ENCODE measurements at places on chromosomes 12 and 14.

GRCh38 chr14:99605299-99605961, 1.4 kb upstream of the CCDC85C start:
- DNase-seq: peak; percentile 72

DNA sequence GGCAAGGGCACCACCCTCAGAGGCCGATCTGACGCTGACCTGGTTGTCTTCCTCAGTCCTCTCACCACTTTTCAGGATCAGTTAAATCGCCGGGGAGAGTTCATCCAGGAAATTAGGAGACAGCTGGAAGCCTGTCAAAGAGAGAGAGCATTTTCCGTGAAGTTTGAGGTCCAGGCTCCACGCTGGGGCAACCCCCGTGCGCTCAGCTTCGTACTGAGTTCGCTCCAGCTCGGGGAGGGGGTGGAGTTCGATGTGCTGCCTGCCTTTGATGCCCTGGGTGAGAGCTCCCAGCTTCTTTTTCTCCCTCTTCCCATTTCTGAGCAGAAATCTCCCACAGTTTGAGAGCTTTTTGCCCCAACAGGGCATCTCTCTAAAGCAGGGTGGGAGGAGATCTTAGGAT, 1.8 kb downstream of the OAS1 start:
- no peak for DNase-seq

DNA sequence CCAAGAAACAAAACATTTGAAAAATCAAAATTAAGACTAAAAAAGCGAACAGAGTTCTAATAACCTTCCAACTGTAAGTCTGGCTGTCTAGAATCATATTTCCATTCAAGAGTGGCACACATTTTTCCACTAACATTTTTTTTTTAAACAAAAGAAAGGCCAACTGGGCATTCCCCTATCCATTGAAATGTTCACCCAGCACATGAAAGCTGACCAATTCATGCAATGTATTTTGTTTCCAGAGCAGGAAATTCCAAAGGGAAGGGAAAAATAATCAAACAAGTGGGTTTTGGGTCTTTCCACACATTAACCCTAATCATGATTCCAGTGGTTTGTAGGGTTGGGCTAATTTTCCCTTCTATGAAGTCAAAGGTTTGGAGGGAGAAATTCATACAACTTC, 206.5 kb downstream of the CALM1 start:
- DNase-seq: no peak

DNA sequence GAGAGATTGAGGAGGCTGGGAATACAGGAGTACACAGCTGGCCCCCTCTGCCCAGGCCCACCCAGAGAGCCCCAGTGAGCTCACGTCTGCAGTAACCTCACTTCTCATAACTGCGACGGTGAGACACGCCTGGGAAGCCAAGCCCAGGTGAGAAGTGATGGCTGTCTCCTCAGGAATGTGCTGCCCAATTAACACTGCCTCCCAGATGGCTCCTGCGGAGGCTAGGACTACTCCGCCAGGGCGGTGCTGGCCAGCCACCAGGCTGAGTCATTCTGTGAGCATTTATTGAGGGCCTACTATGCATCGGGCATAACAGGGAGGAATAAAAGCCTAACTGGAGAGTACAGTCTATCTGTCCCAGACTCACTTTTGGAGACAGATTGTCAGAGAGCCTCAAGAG, 9.3 kb upstream of the TMEM106C start:
- DNase-seq: peak; percentile 72

- no peak for DNase-seq
Observed at GRCh38 chr12:67286257-67286656, 17.1 kb downstream of the CAND1 start.

- DNase-seq: no peak
Observed at GRCh38 chr14:68486033-68486732, 306.7 kb downstream of the ZFP36L1 start.

GRCh38 chr12:51349026-51349425, 2.5 kb upstream of the CELA1 start:
- no peak for DNase-seq

DNA sequence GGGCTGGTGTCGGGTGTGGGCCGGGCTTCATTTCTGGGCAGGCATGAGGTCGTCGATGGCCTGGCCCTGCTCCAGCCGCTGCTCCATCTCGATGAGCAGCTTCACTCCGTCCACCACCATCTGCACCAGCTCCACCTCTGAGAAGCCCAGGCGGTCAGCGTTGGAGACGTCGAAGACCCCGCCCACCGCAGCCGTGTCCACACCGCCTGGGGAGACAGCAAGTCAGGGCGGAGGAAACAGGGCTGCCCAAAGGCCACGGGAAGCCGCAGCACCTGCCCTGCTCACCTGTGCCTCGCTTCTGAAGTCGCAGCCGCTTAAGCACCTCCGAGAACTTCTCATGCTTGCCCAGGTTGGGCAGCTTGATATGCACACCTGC, 2.8 kb downstream of the CKB start:
- DNase-seq: no peak

- DNase-seq: no peak
Observed at GRCh38 chr12:1421091-1421846, 173.1 kb downstream of the FBXL14 start.

DNA sequence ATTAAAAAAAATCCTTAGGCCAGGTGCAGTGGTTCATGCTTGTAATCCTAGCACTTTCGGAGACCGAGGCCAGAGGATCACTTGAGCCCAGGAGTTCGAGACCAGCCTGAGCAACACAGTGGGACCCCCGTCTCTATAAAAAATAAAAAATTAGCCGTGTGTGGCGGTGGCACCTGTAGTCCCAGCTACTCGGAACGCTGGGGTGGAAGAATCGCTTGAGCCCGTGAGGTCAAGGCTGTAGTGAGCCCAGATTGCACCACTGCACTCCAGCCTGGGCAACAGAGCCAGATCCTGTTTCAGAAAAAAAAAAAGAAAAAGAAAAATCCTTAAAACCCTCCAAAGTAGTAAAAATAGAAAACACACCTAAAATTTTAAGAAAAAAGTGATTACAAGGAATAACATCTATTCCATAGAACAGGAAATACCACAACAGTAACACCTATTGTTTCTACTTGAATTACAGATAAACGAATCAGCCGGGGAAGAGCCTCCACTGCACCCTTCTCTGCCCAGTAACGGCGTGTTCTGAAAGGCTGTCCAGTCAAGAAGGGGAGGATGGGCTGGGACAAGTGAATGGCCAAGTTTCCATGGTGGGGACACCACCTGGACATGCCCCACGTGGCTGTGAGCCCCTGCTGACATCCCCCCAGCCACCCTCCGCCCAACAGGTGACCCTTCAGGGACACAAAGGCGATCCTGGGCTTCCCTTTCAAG, 17.8 kb downstream of the POLE start:
- no peak for DNase-seq

DNA sequence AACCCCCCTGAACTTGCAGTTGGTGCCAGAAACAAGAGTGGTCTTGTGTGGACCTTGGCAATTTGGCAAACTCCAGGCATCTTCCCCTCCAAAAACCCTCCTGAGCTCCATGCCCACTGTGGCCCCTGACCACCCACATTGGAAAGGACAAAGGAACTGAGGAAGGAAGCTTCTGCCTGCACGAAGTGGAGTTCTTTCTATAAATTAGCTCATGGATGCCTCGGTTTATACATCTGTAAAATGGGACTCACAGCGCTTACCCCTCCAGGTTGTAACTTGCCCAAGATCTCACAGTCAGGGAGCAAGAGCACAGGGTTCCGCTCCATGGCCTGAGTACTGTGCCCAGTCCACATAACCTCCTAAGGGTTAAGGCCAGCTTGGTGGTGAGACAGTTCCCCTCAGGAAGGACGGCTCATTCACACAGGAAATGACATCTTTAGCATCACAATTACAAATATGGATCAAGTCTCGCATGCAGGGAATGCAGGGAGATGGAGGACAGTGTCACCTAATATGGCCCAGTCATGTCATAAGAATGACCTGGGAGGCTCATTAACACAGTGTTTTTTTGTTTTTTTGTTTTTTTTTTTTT, 66.6 kb downstream of the CLMN start:
- no peak for DNase-seq

DNA sequence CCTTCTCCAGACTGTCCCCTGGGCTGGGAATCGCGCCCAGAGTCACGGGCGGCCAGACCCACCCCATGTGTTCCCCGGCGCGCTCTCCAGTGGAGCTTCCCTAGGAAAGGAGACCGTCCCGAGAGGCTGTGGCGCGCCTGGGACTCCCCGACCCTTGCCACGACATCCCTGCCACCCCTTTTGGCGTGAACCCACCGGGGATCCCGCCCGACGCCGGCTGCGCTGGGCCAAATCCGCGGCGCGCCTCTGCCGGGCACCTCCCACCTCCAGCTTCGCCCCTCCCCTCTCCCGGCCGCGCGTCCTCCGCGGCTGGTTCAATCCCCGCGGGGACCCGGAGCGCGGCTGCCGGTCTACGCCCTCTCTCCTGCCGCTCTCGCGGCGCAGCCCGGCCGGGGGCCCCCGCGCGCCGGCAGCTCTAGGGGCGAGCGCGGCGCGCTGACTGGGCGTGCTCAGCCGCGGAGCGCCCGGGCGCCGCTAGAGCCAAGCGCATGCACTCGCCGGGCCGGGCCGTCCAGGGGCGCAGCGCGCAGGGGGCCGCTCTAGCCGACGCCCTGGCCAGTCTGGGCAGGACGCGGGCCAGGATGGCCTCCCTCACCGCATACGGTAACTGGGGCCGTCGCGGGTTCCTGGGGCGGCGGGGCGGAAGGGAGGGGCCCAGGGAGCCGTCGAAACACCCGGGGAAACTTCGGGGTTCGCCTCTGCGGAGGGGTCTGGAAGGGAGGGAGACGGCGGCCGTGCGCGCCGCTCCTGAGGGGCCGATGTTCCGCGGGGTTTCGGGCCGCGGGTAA, 77.4 kb upstream of the ANO4 start:
- DNase-seq: peak; percentile 36

- DNase-seq: no peak
Observed at GRCh38 chr12:75951399-75952278, 79.9 kb downstream of the PHLDA1 start.

GRCh38 chr14:59739794-59740193, 130.8 kb downstream of the RTN1 start:
- no peak for DNase-seq

DNA sequence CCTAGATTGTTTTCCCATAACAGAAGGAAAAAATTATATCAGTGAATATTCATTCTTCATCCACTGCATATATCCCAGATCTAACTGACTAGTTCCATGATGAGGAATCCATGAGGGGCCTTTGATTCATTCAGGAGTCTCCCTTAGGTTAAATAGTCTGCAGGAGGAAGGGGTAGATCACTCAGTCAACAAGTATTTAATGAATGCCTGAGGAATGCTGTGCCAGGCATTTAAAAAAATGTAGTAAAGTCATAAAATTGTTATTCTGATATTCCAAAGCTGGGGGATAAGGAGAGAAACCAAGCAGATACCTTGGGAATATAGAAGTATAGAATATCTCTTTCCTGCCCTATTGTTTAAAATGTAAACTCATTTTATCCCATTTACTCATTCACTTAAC, 216.2 kb upstream of the CAND1 start:
- no peak for DNase-seq

DNA sequence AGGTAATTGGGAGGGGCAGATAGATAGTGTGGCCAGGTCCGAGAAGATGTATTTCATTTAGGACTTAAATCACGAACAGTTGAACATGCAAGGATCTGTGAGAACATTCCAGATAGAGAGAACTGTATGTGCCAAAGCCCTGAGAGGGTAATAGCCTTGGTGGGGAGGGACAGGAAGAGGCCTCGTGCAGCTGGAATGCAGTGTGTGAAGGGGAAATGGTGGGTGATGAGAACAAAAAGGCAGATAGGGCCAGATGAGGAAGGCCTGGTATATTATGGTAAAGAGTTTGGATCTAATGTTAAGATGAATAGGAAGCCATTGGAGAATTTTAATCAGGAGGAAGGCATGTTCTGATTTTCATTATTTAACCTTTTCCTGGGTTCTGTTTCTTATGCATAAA, 136.3 kb downstream of the TPH2 start:
- no peak for DNase-seq

DNA sequence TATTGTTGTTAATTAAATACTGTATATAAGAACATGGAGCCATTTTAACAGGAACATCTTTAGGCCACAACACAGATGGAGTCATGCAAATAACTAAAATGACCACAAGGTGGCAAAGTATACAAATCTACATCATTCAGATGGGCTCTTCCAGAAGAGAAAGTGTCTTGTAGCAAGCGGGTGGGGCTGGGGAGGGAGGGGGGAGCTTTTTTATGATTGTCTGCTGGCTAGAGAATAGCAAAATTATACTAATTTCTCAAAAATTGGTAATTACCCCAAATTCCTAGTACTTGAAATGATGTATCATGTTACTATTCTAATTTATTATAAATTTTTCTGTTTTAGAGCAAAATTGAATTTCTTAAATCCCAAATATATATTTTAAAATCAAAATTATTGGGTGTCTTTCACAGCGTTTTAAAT, 378.7 kb downstream of the PRKD1 start:
- DNase-seq: peak; percentile 61

DNA sequence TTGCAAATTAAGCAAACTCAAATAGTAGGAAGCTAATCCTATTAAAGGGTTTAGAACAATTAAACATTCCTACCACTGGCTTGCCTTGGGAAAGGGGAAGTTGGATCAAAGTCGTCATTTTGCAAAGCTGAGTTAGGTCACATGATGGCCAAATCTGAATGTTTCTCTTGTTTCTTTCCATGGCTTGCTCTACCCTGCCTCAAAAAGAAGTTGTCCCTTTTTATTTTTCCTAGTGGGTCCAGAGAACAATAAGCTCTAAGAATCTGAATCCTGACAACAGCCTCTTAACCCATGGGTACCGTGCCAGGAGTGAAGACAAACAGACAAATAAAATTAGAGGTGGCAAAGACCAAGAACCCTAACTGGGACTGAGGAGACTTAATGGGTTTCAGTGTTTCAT, 26.2 kb upstream of the NPFF start:
- no peak for DNase-seq

DNA sequence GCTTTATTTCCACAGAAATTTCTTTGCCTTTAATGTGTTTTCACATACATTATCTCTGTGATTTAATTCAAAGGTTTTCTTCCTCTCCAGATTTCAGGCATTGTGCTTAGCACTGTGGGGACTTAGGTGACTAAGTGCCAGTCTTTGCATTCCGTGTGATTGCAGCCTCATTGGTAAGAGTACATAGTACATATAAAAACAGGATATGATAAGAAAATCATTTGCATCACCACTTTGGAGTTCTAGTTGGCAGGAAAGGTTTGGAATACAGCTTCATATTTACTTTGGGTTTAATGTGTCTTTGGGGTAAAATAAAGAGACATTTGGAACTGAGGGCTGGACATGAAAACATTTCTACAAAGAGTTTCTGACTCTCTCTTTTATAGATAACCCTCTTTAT, 37.8 kb upstream of the C12orf75 start:
- no peak for DNase-seq

GRCh38 chr14:51129130-51129529, 34.2 kb upstream of the TRIM9 start:
- DNase-seq: no peak

DNA sequence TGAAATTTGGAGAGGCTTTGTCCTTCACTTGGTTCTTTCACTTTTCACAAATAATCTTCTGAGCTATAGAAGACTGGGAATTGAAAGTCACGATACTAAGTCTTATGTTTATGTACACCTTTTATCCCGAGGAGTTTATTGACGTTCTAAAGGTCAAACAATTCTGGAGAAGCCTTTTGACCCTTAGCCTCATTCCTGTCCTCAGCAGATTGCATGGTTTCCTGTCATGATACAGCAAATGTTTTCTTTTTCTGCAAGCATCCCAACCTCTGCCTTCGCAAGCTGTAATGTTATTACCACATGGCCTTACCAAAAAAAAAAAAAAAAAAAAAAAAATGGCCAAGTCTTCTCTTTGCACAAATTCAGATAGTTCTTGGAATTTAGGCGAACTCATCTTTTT, 411.7 kb upstream of the FLRT2 start:
- no peak for DNase-seq

Measured in RWPE1 (cell line).